ENCODE measurements at places on chromosomes 11 and 22.

GRCh38 chr22:25563761-25564319 lies 635 bp upstream of the GRK3 start:
- DNase-seq, result no peak

DNA sequence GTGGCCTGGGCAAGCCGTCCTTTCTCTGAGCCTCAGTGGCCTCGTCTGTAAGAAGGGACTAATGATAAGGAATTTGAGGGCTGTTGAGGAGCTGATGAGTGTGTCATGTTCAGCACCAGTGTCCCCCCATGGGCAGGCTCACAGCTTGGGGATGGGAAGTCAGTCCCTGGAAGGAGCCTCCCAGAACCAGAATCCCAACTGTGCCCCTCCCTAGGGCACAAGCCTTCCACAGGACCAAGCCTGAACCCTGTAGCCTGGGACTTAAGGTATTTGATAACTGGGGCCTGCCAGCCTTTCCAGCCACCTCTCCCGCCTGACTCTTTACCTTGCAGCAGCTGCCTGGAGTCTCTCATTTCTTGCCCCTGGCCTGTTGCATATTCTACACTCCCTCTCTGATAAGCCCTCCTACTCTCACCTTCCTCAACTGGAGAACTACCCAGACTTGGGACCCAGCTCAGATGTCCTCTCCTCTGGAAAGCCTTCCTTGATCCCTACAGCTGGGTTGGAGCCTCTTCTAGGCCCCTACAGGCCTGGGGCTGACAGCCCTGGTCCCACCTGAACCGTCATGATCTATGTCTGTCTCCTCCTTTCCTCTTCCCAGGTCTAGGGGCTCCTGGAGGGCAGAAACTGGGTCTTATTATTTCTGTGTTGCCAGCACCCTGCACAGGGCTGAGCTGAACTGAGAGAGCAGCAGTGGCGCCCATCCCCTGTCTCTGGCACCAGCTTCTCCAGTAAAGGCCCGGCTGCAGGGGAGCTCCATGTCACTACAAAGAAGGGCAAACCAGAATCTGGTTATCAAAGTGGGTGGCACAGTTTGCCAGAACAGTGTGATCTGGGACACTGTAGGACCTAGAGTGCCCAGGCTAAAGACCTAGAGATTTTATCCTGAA lies 1.6 kb downstream of the P2RY2 start:
- DNase-seq, result no peak

DNA sequence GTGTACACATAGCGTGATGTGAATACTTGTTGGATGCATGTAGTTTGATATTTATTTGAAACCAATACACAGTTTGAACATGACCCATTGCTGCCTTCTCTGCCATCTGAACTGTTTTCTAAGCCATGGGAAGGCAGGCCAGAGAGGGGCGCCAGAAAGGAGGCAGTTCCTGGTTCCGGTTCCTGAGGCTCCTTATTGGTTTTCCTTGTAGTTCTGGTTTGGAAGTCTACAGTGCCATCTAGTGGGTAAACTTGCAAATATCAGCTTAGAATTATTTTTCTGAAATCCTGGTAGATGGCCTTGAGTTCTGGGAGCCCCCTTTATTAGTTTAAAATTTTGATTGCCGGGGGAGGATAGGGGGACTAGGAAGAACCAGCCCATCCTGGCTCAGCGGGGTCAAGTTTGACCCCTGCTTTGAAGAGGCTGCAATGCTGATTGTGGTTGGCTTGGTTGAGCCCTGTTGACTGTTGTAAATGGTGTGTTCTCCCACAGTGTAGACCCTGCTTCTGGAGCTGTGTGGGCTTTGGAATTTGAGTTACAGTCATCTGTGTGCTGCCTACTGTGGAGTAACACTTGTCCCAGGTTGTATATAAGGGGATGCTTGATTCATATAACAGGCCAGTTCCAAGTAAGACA lies 48.4 kb downstream of the GRAMD1B start:
- DNase-seq, result peak; percentile 64

DNA sequence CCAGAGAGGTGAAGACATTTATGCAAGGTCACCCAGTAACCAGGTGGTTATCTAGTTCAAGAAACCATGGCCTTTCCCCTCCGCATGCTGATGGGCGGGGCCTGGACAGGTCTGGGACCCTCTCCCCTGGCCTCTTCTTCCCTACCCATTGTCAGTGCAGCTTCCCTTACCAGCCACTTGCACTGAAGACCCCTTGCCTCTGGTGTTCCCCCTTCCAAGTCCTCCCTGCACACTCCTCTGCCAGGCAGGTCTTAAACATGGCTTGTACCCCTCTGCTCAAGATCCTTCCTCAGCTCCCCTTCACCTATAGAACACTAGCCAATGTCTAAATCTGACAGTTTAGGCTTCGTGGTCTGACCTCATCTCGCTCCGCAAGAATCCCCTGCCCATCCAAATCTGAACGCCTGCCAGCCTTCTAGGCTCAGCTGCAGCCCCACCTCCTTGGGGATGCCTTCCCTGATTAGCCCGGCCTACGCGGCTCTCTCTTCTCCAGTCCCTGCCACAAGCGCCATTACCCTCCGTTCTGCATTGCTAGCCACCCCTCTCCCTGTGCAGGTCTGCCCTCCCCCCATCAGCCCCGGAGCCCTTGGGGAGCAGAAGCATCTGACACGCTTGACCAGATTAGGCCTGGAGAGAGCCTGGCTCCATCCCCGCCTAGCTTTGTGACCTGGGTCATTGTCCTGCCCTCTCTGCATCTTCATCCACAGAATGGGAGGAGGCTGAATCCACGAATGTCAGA lies 213.8 kb downstream of the DSCAML1 start:
- DNase-seq, result no peak

- DNase-seq, result no peak
These were observed 3.9 kb downstream of the IFITM10 start for GRCh38 chr11:1746511-1746931.

DNA sequence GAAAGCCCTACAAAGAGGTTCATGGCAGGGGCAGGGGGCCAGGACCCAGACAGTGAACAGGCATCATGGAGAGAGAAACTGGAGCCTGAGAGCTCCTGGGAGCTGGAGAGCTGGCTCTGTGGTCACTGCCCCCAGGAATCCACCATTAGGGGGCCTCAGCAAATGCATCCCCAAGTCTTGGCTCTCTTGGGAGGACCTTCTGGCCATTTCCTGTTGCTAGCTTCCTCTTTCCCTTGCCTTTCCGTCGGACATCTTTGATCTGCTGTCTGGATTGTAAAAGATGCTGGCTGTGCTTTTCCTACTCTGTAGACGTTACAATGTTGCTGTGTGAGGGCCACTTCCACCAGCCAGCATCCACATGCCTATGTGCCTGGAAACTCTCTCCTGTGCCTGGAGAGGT lies 7.1 kb upstream of the CRYBB2 start:
- DNase-seq, result no peak

GRCh38 chr11:113705871-113706655 lies at the start of gene TMPRSS5:
TMPRSS5 (minus strand) TSS chr11:113706308; CDS start chr11:113706224, 84 bp downstream.
- DNase-seq, result no peak

DNA sequence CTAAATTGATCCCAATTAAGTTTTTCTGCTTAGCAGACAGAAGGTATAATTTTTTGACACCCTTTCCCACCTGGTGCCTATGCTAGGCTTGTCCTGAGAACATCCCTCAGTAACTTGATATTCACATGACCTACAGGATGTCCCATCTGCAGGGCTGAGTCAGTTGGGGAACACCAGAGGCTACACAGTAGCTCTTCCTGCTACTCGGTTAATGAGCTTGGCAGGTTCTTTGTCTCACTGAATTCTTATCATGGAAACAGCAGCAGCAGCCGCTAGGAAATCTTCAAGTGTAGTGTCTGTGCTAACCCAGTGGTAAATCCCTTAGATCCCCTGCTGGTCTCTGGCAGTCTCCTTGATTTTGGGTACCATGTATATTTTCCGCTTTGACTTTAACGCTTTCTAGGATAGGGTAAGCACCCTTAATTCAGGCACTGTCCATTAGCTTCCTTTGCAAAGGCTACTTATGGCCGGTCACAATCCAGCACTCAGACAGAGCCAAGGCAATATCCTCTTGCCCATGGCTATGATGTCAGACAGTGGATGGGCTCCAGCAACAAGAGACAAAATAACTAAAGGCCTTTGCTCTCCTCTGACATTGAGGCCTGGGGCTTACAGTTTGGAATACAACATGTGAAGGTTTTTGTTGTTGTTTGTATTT lies 8.5 kb downstream of the MRPL16 start:
- DNase-seq, result no peak

GRCh38 chr11:87125257-87125656 lies 87.5 kb downstream of the TMEM135 start:
- no peak for DNase-seq

- DNase-seq, result no peak
These were observed 296.2 kb downstream of the DDX10 start for GRCh38 chr11:108961095-108961494.

DNA sequence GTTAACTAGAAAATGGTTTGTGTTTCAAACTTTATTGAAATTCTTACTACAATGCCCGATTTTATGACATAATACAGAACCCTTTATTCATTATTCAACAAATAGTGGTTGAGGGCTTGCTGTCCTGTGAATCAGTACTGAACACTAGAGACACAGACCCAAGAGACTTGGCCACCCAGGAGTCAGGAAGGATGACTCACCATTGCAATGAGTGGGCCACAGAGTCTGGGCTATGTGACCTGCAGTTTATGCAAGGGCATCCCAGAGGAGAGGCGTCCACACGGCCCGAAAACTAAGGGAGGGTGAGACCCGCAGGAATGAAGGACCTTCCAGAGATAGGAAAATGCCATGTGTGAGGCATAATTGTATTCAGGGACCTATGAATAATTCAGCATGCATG lies 143.8 kb upstream of the DDI1 start:
- DNase-seq, result no peak

DNA sequence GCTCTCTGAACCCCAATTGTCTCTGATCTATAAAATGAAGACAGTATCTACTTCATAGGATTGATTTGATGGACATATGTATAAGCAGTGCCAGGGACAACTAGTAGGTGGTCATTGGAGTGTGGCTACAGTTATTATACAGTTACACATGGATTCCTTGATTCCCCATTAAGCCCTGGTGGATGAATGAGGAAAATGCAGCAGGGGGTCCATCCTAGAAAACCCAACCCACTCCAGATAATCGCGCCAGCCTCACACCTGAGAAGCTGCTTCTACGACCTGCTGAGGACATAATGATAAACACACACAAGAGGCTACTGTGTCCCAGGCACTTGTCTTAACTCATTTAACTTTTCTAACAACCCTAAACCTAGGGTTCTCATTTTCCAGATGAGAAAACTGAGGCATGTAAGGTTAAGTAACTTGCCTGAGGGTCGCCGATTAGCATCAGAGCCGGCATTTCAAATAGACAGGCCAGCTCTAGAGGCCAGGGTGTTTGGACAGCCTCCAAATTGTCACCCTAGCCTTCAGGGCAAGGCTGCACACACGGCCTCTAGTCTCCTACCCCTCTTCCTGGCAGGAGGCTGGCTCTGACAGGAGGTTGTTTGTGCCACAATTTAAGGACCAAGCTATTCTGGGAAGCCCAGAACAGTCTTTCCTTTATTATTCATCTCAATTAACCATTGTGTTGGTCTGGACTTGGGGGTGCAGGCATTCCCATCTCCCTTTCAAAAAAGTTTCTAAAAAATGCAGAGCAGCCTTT lies 3.8 kb upstream of the C11orf91 start:
- DNase-seq, result no peak

- no peak for DNase-seq
These were observed 3.0 kb downstream of the MUS81 start for GRCh38 chr11:65862941-65863888.

- no peak for DNase-seq
These were observed 15.3 kb upstream of the TEF start for GRCh38 chr22:41366323-41367029.

GRCh38 chr11:128756469-128756868 lies 62.6 kb downstream of the FLI1 start:
- no peak for DNase-seq

DNA sequence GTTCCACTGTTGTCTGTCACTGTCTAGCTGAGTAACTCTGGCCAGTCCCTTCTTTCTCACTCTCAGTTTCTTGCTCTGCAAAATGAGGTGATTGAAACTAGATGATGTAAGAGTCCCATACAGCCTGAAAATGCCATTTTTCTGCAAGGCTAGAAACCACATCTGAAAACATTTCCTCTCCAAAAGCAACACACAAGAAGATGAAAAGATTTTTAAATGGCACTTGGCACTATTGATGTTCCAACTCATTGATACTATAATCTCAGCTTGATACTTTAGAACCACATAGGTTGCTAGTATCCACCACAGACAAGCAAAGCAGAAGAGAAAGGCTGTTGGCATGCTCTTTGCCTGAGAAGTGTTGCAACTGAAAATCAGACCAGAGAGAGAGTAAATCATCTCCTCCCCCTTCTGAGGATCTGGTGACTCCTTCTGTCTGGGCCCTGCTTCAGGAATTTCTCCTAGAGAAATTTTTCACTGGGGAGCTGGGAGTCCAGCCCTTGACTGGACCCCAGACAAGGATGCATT lies 1217.9 kb downstream of the LRRC4C start:
- DNase-seq, result peak; percentile 1

DNA sequence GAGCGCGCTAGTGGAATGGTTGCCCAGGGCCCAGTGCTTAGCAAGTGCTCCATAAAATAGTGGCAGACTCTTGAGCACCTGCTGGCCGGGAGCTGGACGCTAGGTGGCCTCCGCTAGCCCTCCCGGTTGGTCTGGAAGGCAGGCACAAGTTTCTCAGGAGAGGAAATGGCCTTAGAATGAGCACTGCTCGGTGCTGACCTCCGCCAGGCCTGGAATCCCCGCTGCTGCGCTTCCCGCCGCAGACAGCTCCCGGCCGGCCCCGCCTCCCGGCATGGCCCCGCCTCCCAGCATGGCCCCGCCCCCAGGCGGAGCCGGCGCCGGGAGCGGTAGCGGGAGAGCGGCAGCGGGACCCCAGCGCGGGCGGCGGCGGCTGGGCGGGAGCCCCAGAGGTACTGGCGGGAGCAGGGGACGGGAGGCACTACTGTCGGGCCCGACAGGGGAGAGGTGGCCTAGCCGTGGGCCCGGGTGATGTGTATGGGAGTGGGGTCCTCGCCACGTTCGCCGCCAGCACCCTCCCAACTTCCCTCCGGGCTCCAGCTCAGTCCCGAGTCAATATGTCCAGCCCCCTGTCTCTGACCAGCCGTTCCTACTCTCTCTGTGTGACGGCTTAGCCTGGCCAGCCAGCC lies at the start of gene SIPA1:
SIPA1 (plus strand) TSS at position 308 of the 626 bp plus-strand sequence. CDS start 2,821 bp downstream, outside the sequence.
- DNase-seq, result no peak

DNA sequence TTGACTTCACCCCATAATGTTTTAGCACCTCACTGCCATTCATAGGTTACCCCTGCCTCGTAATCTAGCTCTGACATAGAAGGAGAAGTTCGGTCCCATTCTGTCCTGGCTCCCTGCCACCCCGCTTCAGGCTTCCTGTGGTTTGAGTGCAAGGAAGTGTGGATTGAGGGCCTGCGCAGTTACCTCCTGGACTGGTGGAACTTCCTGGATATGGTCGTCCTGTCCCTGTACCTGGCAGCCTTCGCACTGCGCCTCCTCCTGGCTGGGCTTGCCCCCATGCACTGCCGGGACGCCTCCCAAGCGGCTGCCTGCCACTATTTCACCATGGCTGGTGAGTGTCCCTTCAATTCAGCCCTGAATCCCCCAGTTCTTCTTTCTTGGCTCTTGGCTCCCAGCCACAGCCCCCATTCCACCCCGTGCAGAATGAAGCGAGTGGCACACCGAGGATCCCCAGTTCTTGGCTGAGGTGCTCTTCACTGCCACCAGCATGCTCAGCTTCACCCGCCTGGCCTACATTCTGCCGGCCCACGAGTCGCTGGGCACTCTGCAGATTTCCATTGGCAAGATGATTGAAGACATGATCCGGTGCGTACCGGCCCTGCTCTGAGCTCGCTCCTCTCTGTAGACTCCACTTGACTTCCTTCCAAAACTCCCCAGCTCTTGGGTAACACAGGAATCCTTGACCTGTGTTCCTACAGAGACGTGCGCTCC lies 15.4 kb downstream of the ART5 start:
- no peak for DNase-seq

GRCh38 chr11:111764621-111765020 lies 1.6 kb downstream of the PPP2R1B start:
- no peak for DNase-seq

Data from left renal cortex interstitium (tissue), 4 donors.